ENCODE measurements at places on chromosomes 5 and 9.

GRCh38 chr9:131179561-131180219, 54.3 kb downstream of the NUP214 start:
- no peak for DNase-seq

DNA sequence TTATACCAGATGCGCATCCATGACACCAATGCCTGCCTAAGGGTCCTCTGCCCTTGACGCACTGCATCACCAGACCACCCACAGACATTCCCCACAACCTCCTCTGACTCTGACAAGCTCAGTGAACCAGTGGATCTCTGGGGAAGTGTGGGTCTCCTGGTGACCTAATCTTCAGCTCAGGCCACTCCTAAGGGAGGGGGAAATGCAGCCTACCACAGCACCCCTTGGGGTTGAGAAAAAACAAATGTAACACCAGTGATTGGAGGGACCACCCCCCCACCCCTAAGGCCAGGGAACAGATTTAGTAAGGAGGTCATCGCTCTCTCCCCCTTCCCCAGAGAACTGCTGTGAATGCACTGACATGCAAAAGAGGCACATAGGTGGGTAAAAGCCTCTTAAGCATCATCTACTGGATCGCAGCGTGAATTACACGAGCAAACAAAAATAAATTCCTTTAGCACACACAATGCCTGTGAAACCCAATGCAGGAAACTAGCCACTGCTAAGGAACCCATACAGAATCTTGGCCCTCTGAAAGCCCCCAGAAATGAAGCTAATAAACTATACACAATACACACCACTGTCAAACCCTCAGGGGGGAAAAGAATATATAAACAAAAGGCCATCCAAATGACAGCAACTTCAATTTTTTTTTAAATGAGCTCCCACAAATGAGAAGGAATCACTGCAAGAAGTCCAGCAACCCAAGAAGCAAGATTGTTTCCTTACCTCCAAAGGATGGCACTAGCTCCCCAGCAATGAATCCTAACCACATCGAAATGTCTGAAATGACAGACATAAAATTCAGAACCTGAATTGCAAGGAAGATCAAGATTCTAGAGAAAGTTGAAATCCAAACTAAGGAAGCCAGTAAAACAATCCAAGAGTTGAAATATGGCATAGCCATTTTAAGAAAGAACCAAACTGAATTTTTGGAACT, 513.7 kb upstream of the PTGER4 start:
- no peak for DNase-seq

GRCh38 chr5:81747030-81747429, 3.9 kb downstream of the SSBP2 start:
- DNase-seq: no peak

GRCh38 chr9:131306397-131307004, 17.0 kb downstream of the PLPP7 start:
- DNase-seq: no peak

GRCh38 chr9:75909776-75910175, 19.3 kb downstream of the PCSK5 start:
- DNase-seq: no peak

DNA sequence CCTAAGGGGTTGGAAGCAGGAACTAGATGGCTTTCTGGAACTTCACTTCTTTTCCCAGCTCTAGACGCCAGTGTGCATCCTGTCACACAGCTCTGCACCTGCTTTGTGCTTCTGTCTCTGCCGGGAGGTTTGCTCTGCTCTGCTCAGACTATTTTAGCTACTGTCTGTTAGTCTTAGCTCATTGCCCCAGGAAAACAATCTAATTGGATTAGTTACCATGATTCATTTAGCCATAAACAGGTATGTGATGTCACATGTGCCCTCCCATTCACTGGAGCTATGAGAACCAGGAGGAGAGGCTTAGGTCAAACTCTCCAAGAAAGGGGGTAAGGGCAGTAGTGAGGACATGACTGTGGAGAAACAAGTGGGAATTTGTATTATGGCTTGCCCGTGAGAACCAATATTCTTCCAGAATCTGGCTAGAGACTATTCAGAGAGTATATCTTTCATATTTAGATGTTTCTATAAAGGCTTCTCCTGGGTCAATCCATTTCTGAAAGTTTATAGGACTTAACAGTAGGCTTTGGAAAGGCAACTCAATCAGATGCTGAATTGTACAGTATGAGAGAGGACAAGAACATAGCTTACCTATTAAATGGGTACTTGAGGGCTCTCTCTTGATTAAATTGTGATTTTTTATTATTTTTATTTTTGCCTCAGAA, 22.4 kb upstream of the NREP start:
- DNase-seq: no peak

DNA sequence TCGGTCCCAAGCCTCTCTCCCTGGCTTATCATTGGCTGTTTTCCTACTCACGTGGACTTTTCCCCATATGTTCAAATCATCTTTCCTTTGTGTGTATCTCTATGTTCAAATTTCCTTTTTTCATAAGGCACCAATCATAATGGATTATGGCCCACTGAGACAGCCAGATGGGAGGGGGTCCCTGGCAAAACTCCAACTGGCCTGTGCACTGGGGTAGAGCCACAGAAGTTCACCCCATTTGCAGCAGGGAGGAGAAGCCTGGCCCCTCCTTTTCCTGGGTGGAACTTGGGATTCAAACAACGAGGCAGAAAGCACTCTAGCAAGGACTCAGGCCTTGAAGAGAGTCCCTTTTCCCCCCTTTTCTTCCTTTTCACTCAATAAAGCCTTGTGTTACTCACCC, 362.4 kb downstream of the CDH18 start:
- DNase-seq: no peak

DNA sequence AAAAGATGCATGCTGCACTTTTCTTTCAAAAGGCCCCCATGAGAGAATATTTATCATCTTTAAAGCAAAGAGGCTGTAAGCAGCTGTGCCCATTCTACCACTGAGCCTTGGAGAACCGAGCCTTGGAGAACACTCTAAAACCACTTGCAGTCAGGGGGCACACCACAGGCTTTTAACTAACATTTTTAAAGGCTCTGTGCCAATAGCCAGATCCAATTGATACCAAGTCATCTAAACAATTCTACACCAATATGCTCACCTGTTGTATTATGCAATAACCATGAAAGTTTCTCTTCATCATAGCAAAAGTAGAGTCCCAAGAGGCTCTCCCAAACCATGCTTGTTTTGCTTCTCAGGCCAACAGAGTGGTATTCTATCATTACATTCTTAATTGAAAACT, 1090.5 kb upstream of the SEMA6A start:
- no peak for DNase-seq

- no peak for DNase-seq
These were observed 141.2 kb downstream of the ACER2 start for GRCh38 chr9:19550009-19550408.

GRCh38 chr5:148984345-148984744, 78.5 kb downstream of the SH3TC2 start:
- DNase-seq: no peak

DNA sequence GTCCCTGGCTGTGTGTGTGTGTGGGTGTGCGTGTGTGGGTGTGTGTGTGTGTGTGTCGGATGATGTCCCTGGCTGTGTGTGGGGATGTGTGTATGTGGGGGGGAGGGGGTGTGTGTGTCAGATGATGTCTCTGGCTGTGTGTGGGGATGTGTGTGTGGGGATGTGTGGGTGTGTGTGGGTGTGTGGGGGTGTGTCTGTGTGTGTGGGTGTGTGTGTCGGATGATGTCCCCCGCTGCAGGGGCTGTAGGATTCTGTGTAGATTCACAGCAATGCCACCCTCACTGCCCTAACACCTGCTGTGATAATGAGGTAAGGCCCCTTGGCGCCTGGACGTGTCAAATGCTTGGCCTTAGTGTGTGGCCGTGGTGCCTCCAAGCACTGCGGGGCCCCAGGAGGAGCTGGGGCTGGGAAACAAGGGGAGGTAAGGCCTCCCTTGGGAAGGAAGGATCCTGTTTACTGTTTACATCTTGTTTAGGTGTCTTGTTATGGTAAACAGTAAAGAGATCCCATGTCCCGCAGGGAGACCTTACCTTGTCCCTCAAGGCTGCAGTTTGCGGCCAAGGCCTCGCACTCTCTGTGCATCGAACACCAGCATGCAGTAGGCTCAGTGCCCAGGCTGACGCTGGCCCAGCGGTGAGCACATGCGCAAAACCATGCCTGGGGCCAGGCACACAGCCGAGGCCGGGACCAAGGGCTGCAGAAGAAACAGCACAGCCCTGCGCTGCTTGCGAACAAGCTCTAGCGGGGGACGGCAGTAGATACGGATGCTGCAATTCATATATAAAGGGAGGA, 24.1 kb downstream of the AHRR start:
- DNase-seq: no peak

DNA sequence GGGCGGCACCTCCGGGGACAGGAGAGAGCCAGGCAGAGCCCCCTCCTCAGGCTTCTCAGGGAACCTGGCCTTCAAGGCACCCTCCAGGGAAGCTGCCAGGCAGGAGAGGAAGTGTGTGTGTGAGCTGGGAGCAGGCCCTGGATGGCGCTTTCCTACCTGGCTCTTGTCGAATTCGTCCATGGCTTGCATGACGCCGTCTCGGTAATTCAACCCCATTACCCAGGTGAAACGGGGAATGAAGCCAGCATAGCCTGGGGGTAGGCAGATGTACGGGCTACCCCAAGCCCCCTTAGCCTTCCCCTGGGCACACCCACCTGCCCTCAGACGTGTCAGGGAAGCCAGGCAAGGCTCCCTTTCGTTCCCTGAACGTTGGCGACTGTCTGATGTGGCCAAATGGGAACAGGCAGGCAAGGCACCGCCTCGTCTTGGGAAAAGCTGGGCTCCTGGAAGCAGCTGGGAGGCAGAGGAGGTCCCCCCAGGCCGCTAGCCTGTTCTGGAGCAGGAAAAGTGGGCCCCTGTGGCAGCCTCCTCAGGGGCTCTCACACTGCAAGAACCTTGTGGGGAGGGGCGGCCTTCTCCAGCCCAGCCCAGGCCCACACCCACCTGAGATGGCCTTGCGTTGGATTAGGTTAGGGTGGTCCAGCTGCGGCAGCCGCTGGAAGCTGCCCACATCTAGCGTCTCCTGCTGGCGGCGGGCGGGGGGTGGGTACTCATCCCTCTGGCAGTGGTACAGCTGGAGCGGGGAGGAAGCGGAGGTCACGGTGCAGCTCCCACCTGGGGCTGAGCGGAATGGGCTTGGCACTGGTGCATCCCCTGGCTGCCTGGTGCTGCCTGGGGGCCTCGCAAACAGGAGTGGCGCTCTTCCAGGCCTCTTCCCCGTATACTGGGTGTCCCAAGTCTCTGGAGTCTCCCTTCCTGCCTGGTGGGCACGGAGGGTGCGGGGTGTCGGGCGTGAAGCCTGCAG, 3.7 kb downstream of the TUBB4B start:
- DNase-seq: no peak

DNA sequence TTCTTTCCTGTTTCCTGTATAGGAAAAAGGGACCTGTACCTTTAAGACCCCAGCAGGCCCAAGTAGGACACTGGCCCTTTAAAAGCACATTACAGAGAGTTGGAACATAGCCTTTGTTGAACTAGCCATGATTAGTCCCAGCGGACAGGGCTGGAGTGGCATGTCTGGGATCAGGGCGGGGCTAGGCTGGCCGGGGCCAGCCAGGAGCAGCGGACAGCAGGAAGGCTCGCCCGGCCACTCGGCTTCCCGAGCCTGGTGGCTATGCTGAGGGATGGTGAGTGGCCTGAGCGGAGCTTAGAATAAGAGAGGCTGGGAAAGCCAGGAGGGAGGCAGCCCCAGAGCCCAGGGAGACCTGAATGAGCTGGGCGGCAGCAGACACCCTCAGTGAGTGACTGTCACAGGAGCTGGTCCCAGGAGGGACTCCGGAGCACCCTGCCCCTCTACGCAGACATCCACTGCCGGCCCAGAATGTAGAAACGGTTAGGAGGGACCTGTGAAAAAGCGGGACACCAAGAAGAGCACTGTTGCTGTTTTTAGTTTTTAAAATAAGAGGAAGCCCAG, 92.1 kb downstream of the DAB2IP start:
- no peak for DNase-seq

GRCh38 chr5:116640236-116640635, 65.6 kb upstream of the SEMA6A start:
- no peak for DNase-seq

DNA sequence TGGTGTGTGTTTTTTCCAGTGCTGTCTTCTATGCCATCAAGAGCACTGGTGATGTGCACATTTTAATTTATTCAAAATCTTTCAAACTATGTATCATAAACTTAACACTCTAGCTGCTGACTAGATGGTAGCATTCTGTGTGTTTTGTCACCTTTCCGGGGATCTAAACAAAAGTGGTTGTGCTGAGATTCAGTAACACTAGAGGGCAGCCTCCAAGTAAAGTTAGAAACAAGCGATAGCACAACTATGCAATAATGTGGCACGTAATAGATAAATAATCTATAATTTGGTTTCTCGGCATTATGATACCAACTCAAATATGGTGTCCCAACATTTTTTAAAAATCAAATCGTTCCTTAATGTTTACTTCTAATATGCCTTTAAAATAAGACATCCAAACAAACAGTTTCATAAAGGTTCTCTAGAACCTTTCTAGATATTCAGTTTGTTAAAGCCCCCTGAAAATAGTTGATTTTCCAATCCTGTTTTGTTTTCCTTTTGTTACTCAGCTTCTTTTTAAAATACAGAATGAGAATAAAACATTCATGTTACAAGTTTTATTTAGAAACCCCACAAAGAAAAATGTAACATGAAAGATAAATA, 16.9 kb downstream of the SEMA6A start:
- DNase-seq: no peak

- DNase-seq: no peak
These were observed 9.6 kb downstream of the PFDN1 start for GRCh38 chr5:140293091-140293848.

DNA sequence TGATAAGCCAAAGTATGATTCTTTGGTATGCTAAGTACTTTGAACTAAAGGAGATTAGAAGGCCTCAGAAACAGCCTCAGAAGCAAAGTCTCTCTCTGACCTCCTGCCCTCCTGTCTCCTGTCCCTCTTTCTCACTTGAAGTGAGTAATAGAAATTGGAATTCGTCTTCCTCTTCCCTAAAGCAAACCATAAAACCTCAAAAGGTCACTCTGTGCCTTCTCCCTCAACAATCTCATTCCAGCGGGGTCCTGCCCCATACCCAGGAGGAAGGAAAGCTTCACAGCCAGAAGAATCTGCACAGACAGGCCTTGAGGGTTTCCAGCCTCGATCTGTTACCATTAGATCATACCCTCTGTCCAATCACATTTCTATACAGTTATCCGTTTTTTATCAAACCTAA, 87.8 kb downstream of the HAPLN1 start:
- DNase-seq: no peak

- no peak for DNase-seq
These were observed 49.0 kb downstream of the STOM start for GRCh38 chr9:121321016-121321503.

- no peak for DNase-seq
These were observed 22.1 kb upstream of the MATR3 start for GRCh38 chr5:139271201-139272027.

GRCh38 chr5:91016954-91017700, 366.0 kb downstream of the ARRDC3 start:
- DNase-seq: no peak

DNA sequence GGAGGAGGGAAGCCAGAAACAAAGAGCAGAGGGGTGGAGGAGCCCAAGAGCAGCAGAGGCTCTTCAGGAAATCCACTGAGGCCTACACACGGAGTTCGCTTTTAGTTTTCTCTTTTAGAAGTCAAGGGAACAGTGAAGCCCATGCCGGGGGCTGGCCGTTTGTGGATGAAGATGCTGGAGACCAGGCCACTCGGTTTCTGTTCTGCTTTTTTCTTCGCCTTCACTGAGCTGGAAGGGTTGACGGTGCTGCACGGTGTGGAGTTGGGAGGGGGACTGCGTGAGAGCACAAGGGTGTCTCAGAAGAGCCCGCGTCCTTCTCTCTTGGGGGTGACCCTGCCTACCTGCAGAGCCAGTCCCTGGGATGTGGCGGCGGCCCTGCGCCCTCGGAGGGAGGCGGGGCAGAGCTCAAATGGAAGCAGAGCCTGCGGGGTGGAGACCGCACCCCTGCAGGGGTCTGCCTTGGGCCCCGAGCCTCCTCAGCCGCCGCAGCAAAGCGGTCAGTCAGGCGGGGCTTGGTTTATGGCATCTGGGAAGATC, 68.5 kb upstream of the CACNA1B start:
- no peak for DNase-seq

Measured in stimulated activated CD8-positive, alpha-beta memory T cell treated with anti-CD3 and anti-CD28 coated beads, Interleukin-2, amount 100 ng/mL, for 1 hour (primary cell).